Esophagus muscularis mucosa (tissue), 4 donors: ENCODE measurements at places on chromosomes 2 and 18. TPM values are rescaled to one million over a fixed set of nuclear protein-coding genes. Genes with fewer than 3 reads are reported as not detected.

The KCNK3 gene
- total RNA-seq: 7.3 TPM

The SAG gene
- not detected for total RNA-seq

DNA sequence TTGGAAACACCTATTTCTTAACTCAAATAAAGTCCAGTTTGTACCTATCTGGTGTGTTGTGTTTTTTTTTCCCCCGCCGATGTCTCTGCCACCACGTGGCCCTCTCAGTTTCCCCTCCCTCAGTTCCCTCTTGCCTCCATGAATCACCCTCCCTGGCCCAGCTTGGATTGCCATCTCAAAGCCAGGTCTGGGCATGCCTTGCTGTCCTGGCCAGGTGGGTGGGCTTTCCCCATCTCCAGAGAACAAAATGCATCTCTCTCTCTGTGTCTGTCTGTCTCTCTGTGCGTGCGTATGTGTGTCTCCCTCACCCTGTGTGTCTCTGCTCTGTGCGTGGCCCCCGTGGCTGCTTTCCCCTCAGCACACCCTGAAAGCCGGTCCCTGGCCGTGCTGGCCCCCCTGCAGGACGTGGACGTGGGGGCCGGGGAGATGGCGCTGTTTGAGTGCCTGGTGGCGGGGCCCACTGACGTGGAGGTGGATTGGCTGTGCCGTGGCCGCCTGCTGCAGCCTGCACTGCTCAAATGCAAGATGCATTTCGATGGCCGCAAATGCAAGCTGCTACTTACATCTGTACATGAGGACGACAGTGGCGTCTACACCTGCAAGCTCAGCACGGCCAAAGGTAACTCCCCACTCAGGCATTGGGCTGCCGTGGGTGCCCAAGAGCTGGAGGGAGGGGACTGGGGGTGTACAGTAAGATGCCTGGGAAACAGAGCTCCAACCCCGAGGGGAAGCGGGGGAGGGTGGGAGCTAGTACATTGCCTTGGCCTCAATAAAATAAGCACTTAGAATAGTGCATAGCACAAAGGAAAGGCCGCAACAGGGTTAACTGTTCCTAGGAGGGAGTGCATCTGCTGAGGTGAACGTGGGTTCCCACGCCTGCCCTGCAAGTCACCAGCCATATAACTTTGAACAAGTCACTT, 31.6 kb upstream of the GMPPA start:
- DNase-seq: no peak
- no peaks in the 10 kb centered on the region for H3K27me3 ChIP-seq
- H3K4me3 ChIP-seq: no peak overlapping the region
- H3K36me3 ChIP-seq: peaks cover 24% of the 10 kb centered on the region
- H3K4me1 ChIP-seq: peaks cover 95% of the 10 kb centered on the region

DNA sequence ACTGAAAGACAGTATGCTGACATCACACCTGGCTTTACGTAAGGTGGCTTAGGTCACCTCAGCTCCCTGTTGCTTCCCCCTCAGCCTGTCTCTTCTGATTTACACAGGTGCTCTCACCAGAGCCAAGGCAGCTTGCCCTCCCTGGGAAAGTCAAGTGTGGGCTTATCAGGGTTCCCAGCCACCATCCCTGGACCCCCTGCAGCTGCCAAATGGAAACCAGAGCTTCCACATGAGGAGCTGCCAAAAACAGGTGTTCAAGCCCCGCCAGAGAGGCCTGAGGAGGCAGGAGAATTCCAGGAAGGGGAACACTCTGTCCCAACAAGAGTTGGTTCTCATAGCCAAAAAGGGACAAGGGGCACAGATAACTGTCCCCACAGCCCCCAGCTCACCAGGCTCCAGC, 266.7 kb downstream of the ATAD2B start:
- no peaks in the 10 kb centered on the region for H3K27me3 ChIP-seq
- H3K4me3 ChIP-seq: no peak overlapping the region
- no peak for DNase-seq
- H3K36me3 ChIP-seq: no peaks in the 10 kb centered on the region

GRCh38 chr2:241227594-241227993, 39.1 kb downstream of the ANO7 start:
- no peak for DNase-seq
- no peak overlapping the region for H3K4me3 ChIP-seq
- peaks cover 73% of the 10 kb centered on the region for H3K36me3 ChIP-seq
- H3K4me1 ChIP-seq: peaks cover 15% of the 10 kb centered on the region
- no peak overlapping the region for H3K27ac ChIP-seq
